Stimulated activated CD8-positive, alpha-beta memory T cell treated with anti-CD3 and anti-CD28 coated beads, Interleukin-2, amount 100 ng/mL, for 1 hour (primary cell): ENCODE measurements at places on chromosomes 6 and 20.

DNA sequence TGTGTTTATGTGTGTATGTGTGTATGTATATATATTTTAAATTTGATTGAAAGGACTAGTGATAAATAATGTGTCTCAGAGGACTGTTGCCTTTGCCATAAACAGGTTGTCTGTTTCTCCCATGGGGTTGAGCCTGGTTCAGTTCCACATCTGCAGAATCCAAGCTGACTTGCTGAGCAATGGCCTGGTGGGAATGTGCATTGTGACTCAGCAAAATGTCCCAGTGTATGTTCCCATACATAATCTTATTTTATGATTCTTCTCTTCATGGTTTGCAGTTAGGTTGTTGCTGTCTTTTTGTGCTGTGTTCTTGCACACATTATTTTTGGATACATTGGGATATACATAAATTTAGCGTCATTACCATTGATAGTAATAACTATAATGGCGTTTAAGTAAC, 115.6 kb upstream of the SLC24A3 start:
- no peak for DNase-seq

DNA sequence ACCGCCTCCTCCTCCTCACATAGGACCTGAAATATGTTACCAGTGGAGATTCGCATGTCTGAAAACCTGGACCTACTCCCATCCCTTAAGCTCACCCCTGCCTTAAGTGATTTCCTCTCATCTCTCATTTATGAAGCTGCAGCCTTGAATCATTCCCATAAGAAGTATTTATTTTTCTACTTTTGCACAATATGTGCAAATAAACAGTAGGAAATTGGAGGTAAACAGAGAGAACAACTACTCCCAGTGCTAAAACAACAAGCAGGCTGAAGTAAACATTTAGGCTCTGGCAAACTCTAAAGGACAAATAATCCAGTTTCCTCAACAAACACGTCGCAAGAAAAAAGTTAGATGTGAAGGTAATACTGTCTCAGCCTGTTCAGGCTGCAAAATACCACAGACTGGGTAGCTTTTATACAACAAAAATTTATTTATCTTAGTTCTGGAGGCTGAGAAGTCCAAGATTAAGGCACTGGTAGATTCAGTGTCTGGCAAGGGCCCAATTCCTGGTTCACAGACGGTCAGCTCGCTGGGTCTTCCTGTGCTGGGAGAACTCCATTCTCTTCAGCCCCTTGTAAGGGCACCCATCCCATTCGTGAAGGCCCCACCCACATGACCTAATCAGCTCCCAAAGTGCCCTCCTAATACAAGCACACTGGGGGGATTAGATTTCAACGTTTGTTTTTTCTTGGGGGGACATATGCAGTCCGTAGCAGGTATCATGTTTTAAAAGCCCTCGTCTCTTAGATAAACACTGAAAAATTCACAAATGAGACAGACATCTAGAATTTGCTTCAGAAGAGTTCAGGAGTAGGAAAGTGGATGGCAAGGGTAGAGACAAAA, 15.6 kb downstream of the SPATA2 start:
- DNase-seq, result no peak

DNA sequence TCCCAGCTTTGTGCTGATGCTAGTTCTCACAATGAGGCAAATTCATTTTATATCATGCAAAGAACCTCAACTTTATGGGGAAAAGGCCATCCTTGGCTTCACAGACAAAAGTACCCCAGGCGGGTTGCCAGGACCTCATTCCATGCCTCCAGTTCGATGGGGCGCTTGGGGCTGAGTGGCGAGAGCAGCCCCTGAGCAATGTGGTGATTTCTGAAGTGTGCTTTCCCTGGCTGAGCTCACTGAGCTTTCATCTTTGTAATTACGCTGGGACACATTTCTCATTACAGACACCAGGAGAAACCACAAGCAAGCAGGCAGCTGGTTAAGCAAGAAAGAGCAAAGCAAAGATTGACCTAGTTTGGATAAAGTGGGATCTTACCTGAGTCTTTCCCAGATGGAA, 301.5 kb upstream of the CDH4 start:
- DNase-seq, result no peak

DNA sequence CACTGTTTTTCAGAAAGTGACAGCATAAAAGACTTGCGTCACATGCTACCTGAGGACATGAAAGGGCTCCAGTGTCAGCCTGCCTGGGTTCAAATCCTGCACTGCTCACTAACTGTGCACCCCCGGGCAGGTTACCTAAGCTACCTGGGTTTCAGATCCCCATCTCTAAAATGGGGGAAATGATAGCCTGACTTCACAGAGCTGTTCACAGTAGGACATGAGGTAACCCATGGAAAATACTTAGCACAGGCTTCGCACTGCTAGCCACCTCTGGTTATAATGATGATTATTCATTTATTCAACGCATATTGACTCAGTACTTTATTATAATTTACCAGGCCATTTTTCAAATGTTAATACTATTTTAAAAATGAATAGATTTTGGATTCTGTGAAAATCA, 23.0 kb downstream of the TBC1D7 start:
- no peak for DNase-seq

GRCh38 chr20:62675877-62676260, 32.8 kb upstream of the NTSR1 start:
- DNase-seq, result no peak

DNA sequence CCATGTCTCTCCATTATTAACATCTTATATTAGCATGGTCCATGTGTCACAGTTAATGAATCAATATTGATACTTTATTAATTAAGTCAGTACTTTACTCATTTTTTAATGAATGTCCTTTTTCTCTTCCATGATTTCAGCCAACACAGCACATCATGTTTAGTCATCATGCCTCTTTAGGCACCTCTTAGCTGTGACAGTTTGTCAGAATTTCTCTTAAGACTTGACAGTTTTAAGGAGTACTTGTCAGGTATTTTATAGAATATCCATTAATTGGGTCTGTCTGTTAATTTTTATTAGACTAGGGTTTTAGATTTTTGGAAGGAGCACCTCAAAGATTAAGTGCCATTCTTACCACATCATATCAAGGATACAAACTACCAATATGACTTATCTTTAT, 729.4 kb downstream of the HACE1 start:
- DNase-seq, result no peak

DNA sequence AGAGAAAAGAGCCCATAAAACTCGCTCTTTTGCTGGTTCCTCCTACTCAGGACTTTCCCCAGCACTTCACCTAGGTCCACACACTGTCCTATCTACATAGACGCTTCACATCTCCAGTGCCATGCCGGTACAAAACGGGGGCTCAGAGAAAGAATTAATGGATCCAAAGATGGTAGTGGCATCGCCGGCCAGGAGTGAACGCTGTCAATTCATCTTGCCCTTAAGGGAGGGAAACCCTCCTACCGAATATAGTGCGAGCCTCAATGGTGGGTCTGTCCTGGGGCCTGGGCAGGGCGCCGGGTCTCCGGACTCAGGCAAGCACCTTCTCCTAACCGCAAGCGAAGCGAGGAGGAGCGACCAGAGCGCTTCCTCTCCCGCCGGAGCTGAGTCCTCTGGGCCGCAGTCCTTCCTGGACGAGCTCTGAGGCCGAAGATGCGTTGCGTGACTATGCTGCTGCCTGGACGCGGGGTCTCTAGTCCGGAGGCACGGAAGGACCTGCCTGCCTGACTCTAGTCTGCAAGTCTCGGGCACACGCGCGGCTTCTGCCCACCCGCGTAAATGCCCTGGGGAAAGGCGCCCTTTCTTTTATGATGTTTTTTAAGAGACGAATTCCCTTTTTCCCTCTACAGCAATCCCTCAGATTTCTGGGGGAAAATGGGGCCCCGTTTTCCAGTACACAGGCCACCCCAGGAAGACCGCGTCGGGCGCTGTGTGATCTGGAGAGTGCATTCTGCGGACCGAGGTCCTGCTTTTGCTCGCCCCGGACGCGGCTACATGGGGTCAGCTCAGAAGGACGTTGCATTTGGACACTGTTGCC, 100.1 kb upstream of the PRDM1 start:
- DNase-seq, result no peak

- no peak for DNase-seq
Observed at GRCh38 chr6:285030-285771, 7.1 kb upstream of the DUSP22 start.

DNA sequence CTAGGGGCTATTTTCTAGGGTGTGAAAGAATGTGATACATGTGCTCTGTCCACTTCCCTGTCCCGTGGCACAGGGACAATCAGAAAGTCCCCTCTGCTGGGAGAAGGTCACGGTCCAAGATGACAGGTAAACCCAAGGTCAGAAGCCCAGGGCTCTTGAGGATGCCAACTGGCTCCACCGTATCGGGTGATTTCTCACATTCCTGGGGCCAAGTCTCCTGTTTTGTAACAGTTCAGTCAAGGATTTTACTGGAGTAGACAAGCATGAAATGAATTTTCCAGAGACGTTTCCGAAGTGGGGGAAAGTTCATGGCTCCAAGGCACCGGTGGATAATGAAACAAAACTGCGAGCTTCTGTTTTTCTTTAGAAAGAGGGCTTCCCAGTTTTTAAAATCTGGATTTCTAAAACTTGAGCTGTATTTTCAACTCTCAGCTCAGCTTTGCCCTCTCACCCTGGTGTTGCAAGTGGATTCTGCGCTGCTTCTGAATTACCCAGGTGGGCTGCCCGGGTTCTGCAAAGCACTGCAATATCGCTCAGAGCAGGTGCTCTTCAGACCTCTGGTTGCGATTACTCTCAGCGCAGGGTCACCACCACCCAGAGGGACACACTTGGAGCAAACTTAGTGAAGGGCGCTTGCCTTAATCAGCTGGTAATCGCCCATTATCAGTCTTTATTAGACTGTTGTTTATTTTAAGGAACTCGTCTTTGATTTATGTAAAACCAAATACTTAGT, 64.4 kb upstream of the TMEM170B start:
- DNase-seq, result no peak

DNA sequence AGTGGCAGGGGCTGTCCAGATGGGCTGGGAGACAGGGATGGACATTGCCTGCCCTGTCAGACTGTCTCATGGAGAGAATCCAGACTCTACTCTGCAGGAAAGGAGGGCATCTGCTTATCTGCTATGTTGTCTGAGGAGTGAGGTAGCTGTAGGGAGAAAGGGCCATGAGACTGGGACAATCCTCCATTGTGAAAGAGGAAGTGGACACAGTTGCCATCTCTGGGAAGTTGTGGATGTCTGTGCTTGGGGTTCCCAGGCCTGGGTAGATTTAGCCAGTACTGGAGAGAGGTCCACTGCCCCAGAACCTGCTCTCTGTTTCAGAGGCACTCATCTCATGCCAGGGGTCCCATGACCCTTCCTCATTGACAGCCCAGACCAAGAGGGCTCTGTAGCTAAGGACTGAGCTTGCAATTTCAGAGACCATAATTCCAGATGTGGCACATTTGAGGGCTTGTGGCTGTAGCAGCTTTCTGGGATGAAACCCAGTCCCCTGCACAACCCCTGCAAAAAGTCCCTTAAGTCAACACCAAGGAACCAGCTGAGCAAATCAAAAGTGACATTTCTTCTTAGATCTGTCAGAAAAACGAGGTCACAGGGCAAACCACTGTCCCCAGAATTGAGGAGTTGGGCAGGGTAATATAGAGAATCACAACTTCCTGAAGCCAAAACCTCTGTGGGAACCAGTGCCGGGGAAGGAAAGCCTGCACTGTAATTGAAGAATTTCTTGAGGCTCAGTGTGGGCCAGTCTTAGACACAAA, 4.1 kb upstream of the SIRPG start:
- no peak for DNase-seq

DNA sequence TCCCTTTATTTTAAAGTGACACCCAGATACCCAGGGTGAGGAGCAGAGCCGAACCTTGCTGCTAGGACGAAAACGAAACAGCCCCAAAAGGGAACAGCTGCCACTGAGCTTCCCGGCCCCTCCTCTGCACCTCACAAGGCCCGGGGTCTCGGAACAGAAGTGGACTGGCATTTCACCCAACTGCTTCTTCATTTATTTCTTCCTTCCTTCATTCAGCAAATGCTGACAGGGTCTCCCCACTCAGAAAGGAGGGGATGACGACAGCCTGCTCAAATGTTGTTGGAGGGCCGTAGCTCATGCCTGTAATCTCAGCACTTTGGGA, 220.3 kb downstream of the PREX1 start:
- DNase-seq, result no peak

GRCh38 chr6:169724494-169725124, at the start of gene PHF10:
Gene PHF10, minus strand, starts transcription at chr6:169724500. Its CDS starts 569 bp downstream, at chr6:169723931.
- DNase-seq, result peak; percentile 37

GRCh38 chr20:55792049-55792448, 213.3 kb downstream of the CBLN4 start:
- DNase-seq, result no peak

GRCh38 chr6:71383901-71384489, 95.4 kb downstream of the OGFRL1 start:
- no peak for DNase-seq

- no peak for DNase-seq
Observed at GRCh38 chr6:168838037-168838399, 397.0 kb downstream of the SMOC2 start.

DNA sequence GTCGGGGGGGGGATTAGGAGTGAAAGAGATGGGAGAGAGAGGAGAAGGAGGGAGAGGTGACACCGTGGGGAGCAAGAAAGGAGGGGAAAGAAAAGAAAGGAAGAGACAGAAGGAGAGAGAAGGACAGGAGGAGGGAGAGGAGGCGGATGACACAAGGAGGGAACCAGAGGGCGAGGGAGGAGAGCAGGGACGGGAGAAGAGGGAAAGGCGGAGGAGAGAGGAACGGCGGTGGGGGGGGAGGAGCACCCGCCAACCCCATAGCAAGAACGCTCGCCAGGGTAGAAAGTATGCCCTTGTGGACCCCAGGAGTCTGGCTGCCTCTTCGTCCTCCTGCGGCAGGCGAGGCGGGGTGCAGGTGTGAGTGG, 4.5 kb upstream of the INSM1 start:
- DNase-seq, result no peak

DNA sequence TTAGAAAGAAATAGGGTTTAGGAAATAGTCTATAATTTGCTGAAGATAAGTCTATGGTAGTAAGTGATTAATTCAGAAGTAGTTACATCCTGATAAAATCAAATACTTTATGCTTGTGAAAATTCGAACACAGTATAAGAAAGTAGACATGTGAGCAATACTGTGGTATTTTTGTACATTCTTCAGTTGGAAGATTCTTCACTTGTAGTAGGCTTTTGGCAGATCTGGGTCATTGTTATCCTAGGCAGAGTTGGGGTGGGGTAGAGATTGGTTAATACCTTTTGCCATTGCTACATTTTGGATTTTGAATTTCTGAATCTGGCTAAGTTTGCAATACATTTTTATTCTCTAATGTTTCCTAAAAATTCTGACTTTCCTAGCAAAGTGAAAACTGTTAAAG, 197.5 kb downstream of the BCKDHB start:
- no peak for DNase-seq

DNA sequence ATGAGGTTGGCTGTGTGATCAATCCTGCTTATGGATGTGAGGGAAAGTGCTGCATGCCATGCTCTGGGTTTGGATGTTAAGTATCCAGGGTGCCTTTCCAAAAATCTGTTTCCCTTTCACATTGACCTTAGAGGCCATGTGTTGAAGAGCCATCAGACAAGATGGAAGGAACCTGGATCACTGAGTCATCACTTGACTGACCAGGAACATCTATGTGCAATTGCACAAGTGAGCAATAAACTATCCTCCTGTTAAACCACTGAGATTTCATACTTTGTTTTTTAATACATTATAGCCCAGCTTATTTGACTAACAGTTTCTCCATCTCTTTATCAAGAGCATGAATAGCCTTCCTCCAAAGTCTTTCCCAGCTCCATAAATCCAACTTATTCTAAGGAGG, 17.8 kb upstream of the TMEM14A start:
- no peak for DNase-seq

- no peak for DNase-seq
Observed at GRCh38 chr6:53735896-53736295, 58.9 kb upstream of the LRRC1 start.

- DNase-seq, result no peak
Observed at GRCh38 chr20:53865901-53866793, 204.2 kb downstream of the BCAS1 start.
